ENCODE measurements at places on chromosomes 4 and X.

- no peak for DNase-seq
Measured at GRCh38 chr4:83174844-83175414, 60.4 kb upstream of the PLAC8 start.

DNA sequence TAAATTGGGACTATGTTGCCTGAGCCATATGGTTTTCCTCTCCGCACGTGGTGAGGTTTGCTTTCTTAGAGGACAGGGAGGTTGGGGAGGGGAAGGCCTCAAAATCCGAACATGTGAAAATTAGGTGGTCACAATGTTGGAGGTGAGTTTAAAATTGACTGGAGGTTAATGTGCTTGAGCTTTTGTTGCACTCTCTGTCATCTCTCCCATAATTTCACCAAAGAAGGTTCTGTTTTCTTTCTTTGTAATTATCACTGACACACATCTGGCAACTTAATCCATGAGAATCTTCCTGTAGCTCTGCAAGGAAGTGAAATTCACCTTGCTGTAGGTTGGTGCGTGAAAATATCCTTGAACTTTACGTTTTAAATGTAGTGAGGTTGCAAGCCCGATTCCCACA, 225.5 kb downstream of the PDGFC start:
- no peak for DNase-seq

GRCh38 chrX:22538580-22538979, 265.9 kb downstream of the CBLL2 start:
- DNase-seq = no peak

- peak; percentile 27 for DNase-seq
Measured at GRCh38 chr4:102564399-102565059, 63.4 kb downstream of the NFKB1 start.

GRCh38 chr4:75179510-75179909, 246.6 kb downstream of the PARM1 start:
- no peak for DNase-seq

DNA sequence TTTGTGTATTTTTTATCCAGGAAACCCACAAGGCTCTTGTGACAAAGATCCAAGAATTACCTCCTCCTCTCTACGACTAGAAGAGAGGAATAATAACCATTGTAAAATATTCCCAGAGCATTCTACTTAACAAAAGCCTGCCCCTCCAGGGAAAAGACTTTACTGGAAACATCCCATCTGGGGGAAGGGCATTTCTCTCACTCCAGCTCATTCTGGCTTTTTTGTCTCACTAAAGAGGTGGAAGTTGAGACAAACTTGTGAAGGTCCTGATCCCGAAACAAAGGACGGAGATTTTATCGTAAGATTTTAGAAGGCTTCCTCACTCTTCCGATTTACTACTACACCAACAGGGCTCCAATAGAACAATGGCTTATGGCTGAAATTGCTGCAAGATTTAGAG, 692.0 kb upstream of the GRID2 start:
- DNase-seq = no peak

- DNase-seq = peak; percentile 74
Measured at GRCh38 chr4:118352843-118353533, at the start of gene PRSS12. Gene PRSS12 (minus strand): TSS chr4:118353003. CDS start chr4:118352720, 283 bp downstream.

- DNase-seq = no peak
Measured at GRCh38 chr4:118953276-118953675, 64.6 kb downstream of the SYNPO2 start.

DNA sequence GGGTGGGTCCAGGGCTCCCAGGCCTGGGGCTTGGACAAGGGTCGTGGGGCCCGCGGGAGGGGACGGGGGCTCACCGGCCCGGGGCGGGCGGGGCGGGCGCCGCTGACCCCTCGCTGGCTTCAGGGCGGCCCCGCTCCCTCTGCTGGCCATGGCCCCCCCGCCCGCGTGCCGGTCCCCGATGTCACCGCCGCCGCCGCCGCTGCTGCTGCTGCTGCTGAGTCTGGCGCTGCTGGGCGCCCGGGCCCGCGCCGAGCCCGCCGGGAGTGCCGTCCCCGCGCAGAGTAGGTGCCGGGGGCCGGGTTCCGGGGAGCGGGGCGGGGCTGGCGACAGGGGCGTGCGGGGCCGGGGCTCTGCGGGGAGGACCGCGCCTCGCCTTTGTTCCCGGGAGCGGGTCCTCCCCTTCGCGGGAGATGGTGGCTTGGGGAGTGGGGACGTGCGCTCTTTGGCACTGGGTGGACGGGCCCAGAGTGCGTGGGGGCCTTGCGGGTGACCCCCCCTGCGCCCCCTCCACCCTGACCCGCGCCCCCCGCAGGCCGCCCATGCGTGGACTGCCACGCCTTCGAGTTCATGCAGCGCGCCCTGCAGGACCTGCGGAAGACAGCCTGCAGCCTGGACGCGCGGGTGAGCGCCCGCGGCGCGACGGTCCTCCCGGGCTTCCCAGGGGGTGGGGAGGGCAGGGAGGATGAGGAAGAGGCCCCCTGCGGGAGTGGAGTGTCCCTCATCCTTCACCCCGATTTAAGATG, 16.8 kb upstream of the NAT8L start:
- no peak for DNase-seq
